ENCODE measurements at places on chromosomes 4 and X. TPM values are rescaled to one million over a fixed set of nuclear protein-coding genes. Genes with fewer than 3 reads are reported as not detected.

- H3K36me3 ChIP-seq = no peaks in the 10 kb centered on the region
- DNase-seq = no peak
- H3K4me1 ChIP-seq = no peaks in the 10 kb centered on the region
- no peak overlapping the region for H3K4me3 ChIP-seq
Observed at GRCh38 chr4:71355045-71355444, 16.2 kb downstream of the SLC4A4 start.

- no peak for DNase-seq
- peaks cover 3% of the 10 kb centered on the region for H3K4me1 ChIP-seq
- no peak overlapping the region for H3K4me3 ChIP-seq
- H3K36me3 ChIP-seq = peaks cover 59% of the 10 kb centered on the region
Observed at GRCh38 chr4:99013402-99013843, 17.9 kb downstream of the METAP1 start.

GRCh38 chr4:26953770-26954423 is 93.3 kb downstream of the STIM2 start:
- no peak overlapping the region for H3K4me3 ChIP-seq
- DNase-seq = no peak
- peaks cover 26% of the 10 kb centered on the region for H3K36me3 ChIP-seq
- H3K27ac ChIP-seq = no peak overlapping the region
- peaks cover 10% of the 10 kb centered on the region for H3K4me1 ChIP-seq
- no peaks in the 10 kb centered on the region for H3K27me3 ChIP-seq

DNA sequence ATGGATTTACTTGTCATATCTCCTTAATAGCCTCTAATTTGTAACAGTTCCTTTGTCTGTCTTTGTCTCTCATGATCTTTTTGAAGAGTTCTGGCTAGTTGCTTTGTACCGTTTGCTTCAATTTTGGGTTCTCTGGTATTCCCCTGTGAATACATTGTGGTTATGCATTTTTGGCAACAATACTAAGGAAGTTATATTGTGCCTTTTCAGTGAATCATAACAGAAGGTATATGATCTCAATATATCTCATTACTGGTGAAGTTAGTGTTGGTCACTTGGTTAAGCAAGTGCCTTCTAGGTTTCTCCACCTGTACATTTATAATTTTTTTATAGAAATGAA is 48.6 kb downstream of the DCLK2 start:
- no peak overlapping the region for H3K4me3 ChIP-seq
- no peak overlapping the region for H3K27ac ChIP-seq
- no peaks in the 10 kb centered on the region for H3K36me3 ChIP-seq
- DNase-seq = no peak
- no peaks in the 10 kb centered on the region for H3K4me1 ChIP-seq
- peaks cover 1% of the 10 kb centered on the region for H3K27me3 ChIP-seq

- H3K27me3 ChIP-seq = no peaks in the 10 kb centered on the region
- no peaks in the 10 kb centered on the region for H3K36me3 ChIP-seq
- H3K4me1 ChIP-seq = no peaks in the 10 kb centered on the region
- no peak for DNase-seq
- no peak overlapping the region for H3K4me3 ChIP-seq
Observed at GRCh38 chrX:116862340-116862739, 399.6 kb upstream of the CT83 start.

BEX3 gene
- total RNA-seq = 6.3 TPM
